MV-4-11 (cell line): ENCODE measurements at places on chromosomes 12 and 14.

GRCh38 chr12:22122359-22122758, 76.3 kb downstream of the CMAS start:
- no peak for DNase-seq

- no peak for DNase-seq
Observed at GRCh38 chr12:76678992-76679391, 84.9 kb upstream of the ZDHHC17 start.

DNA sequence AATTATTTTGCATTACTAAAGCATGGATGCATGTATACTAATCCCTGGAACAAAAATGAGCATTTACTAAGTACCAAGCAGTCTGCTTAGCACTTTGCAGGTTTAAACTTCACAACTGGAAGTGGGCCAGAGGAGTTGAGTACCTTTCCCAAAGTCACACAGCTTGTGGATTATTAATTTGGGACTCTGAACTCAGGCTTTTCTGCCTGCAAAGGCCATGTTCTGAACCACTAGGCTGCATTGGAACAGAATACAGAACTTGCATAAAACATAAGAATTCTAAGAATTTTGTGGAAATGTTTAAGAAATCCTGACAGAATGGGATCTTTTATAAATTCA, 132.9 kb upstream of the AMIGO2 start:
- no peak for DNase-seq

DNA sequence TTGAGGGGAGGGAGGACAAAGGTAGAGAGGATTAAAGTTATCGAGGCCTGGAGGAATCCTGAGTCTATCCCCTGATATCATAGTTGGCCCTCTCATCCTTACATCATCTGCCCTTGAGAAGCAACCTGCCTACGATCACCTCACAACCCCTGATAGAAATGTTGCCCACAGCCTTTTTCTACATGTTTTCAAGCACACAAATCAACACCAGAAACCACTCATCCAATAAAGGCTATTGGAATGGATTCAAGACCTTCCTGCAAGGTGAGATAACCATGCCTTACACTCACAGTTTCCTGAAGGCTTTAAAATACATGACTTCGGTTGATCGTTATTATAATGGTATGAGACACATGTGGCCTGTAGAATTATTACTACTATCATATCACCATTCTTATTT, 175.7 kb upstream of the EGLN3 start:
- DNase-seq: no peak

DNA sequence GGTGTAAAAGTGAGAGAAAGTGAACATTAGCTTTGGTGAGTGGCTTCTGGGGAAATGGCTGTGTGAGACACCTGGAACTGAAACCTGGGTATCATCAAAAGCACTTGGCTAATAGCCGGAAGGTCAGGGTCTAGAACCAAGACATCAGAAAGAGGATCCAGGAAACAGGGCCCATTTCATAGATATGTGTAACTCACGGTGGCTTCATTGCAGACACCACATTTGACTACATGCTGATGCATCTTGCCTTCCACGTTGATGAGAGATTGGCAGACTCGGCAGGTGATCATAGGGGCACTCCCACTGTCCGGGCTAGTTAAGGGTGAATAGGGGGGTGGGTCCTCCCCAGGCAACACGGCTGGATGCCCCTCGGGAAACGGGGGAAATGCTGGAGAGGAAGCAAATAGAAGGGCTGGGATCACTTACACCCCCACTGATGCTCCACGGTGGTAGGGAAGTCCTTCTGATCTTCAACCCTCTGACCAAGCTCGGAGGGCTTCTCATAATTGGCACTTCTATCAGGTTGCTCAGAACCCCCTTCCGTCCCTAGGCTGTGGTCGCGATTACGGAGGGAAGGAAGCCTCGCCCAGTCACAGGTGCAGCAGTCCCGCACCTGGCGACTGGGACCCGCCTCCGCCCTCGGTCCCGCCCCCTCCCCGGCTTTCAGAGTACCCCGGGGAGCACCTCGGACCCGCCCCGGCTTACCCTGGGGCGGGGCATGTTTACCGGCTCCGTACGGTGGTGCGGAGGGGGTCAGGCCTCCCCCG, 593 bp downstream of the PIP4P1 start:
- DNase-seq: peak; percentile 34

DNA sequence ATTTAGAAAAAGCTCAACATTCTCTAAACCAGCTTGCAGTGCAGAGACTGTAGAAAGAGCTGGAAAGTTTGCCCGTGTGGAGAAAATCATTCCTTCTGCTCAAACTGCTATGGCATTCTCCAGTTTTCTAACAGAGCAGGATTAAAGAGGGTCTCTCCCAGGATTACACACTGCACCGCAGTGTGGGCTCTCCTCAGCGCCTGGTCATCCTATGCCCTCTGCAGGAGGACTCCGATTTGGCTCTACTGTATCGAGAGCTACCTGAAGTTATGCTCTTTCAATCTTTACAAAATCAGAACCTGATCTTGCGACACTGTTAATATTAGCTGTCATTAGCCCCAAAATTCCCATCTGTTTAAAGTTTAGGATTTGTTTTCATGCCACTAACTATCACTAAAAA, 33.0 kb downstream of the BHLHE41 start:
- DNase-seq: no peak

GRCh38 chr12:28180786-28181185, 9.5 kb upstream of the CCDC91 start:
- no peak for DNase-seq

DNA sequence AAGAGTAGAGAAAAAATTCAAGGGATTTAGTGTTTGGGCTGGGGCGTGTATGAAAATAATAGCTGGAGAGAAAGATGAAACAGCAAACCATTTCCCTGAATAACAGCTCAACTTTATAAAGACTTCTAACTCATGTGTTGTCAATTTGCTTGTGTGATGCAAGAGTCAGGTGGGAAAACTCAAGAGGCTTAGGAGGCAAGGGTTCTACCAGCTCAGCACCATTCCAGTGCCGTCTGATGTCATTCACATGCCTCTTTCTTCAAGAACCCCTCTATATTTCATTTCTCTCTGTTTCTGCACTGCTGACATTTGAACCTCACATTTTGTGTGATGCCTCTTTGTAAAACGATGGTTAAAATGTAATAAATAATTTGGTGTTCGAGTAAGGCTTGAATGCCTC, 192.2 kb downstream of the PRKD1 start:
- no peak for DNase-seq

- no peak for DNase-seq
Observed at GRCh38 chr12:61880186-61880585, 380.0 kb upstream of the USP15 start.

GRCh38 chr14:20429801-20430669, 5.9 kb downstream of the KLHL33 start:
- DNase-seq: no peak
